Type B pancreatic cell (in vitro differentiated cells): ENCODE measurements at places on chromosomes 2 and 18. TPM values are rescaled to one million over a fixed set of nuclear protein-coding genes. Genes with fewer than 3 reads are reported as not detected.

Gene CCL20
- total RNA-seq, result 1.7 and 3.2 TPM in 2 replicates

Gene CFAP65
- 0.29 and 2.1 TPM in 2 replicates for total RNA-seq

Gene WIPF1
- 7.0 and 19.2 TPM in 2 replicates for total RNA-seq

Gene GAL3ST2
- 0.19 and 0.29 TPM in 2 replicates for total RNA-seq
